ENCODE measurements at places on chromosomes 1 and 21.
A peak's percentile ranks its signal among the peaks of the same experiment; 100 is the strongest.

GRCh38 chr21:46295996-46296752 lies 10.0 kb downstream of the YBEY start:
- DNase-seq, result peak; percentile 86

- DNase-seq, result no peak
These were observed 143.7 kb downstream of the TM2D1 start for GRCh38 chr1:61581251-61581650.

DNA sequence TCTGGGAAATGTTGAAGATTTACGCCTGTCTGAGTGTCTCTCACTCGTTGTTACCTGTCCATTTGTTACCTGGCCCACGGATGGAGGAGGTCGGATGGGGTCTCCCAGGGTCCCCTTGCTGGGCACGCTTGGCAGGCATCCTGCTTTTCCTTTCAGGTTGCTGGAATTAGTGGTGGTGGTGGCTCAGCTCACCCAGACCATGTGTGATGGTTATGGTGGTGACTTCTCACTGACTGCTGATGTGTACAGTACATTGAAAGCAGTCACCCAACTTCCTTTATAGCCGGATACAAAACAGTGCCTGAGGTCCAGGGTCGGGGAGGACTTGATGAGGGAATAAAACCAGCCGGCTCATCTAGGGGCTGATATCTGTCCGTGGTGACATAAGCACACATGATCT lies 19.5 kb downstream of the MAPKAPK2 start:
- no peak for DNase-seq

DNA sequence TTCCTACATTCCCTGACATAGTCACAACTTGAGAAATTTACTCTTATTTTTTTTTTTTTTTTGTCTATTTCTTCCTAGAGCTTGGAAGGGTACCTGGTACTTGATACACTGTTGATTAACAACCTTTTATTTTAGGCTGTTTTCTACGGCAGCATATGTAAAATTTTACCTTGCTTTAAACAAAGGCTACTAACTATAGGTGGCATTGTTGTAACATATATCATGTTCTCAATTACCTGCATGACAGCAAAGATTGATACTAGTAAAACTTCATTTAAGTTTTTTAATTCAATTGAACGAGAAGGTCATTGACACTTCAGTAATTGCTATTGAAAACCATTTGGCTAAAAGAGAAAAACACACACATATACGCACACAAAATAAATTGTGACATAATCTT lies 238.3 kb upstream of the ESRRG start:
- no peak for DNase-seq

GRCh38 chr21:42062236-42063022 lies 8.7 kb upstream of the UMODL1 start:
- no peak for DNase-seq

GRCh38 chr1:46607345-46608130 lies 3.5 kb upstream of the MKNK1 start:
- no peak for DNase-seq

GRCh38 chr1:1918901-1919303 lies at the start of gene TMEM52:
TSS of gene TMEM52 (minus strand) at chr1:1919279. CDS start at chr1:1919265, 14 bp downstream.
- no peak for DNase-seq

GRCh38 chr21:39088831-39089380 lies 94.3 kb downstream of the PSMG1 start:
- no peak for DNase-seq

DNA sequence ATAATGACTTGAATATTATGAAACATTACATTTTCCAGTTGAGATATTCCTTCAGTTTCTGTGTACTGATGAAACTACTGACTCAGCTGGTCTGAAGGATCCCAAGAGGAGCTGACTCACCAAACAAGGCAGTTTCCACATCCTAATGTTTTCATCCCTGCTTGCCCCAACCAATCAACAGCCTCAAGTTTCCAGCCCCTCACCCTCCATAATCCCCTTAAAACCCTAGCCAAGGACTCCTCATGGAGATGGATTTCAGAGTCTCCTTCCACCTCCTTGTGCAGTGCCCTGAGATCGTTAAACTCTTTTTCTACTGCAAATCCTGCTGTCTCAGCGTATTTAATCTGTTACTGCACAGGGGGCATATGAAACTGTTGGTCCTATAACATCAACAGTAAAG lies 83.1 kb upstream of the HAO2 start:
- DNase-seq, result no peak

- no peak for DNase-seq
These were observed 100.6 kb upstream of the RUNX1 start for GRCh38 chr21:35149698-35150097.

- no peak for DNase-seq
These were observed 82.1 kb downstream of the GFI1 start for GRCh38 chr1:92404661-92405060.

DNA sequence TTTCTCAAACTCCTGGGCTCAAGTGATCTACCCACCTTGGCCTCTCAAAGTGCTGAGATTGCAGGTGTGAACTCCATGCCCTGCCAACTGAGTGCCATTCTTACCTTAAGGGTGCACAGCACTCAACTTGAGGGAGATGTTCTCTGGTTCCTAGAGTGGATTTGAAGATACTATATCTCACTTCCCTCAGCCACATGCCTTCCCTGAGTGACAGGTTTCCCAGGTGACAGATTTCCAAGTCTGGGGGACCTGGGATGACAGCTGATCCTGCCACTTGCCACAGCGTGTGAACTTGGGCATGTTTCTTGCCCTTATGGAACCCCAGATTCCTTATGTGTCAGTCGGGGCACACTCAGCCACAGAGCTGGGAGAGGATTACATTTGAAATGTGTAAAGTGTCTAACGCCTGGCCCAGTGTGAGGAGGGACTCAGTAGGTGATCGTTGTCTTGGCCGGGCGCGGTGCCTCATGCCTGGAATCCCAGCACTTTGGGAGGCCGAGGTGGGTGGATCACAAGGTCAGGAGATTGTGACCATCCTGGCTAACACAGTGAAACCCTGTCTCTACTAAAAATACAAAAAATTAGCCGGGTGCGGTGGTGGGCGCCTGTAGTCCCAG lies 29.6 kb upstream of the BTG2 start:
- DNase-seq, result no peak

DNA sequence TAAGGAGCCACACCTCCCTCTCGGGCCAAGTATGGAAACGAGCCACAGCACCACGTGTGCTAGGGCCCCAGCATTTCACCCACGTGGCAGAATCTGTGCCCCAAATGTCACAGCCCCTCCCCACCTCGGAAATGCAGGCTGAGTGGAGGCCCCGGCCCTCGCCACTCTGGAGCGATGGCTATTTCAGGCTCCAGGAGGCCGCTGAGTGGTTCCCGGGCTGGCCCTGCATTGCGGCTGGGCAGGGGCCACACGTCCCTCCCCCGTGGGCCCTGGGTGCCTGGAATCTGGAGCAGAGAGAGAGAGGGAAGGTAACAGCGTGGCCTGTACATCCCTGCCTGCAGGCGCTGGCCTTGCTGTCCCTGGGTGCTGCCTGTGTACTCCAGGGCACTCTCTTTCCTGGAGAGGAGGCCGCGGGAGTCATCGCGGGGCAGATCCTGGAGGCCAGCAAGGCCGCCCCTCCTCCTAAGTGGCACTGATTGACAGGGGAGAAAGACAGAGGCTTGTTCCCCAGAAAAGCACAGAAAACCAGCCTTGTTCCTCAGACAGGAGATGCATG lies 68.0 kb upstream of the TRAPPC10 start:
- DNase-seq, result no peak

DNA sequence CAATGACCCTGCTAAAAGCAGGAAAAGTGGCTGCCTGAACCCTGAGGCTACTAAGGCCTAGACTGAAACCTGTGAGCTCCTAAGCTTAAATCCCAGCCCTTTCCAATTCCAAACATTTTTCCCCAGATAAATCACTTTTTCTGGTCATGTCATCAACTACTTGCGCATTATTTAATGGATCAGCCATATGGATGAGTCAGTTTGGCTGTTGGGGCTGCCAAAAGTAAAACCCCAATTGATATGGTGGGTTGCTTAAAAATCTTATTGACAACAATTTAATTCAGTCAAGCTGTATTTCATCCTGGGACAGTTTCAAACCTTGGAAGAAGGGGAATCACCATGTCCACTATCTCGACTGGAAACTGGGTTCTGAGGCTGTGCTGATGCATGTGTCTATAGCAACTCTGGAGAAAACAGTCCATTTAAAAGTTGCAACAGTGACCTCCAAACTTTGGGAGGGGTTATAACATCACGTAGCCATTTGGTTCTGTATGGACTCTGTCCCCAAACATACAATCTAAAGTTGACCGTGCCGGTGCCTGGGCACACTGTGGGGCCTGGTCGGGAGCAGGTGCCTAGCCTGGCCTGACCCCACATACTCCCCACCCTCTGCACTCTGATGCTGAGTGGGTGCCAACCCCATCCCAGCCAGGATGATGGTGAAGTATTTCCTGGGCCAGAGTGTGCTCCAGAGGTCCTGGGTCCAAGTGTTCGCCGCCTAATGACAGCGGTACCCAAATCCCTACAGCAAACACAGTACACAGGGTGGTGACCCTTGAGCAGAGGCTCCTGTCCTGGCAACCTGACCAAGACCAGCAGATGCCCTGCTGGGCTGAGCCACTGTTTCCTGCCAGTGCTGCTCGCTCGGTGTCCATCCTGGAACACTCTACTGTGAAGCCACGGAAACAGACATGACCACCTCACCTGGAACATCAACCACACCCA lies 46.5 kb upstream of the LRRC52 start:
- DNase-seq, result no peak
